ENCODE measurements at places on chromosomes 1 and 21.
A peak's percentile ranks its signal among the peaks of the same experiment; 100 is the strongest.

GRCh38 chr1:30696831-30697230 is 26.6 kb downstream of the MATN1 start:
- DNase-seq = no peak

DNA sequence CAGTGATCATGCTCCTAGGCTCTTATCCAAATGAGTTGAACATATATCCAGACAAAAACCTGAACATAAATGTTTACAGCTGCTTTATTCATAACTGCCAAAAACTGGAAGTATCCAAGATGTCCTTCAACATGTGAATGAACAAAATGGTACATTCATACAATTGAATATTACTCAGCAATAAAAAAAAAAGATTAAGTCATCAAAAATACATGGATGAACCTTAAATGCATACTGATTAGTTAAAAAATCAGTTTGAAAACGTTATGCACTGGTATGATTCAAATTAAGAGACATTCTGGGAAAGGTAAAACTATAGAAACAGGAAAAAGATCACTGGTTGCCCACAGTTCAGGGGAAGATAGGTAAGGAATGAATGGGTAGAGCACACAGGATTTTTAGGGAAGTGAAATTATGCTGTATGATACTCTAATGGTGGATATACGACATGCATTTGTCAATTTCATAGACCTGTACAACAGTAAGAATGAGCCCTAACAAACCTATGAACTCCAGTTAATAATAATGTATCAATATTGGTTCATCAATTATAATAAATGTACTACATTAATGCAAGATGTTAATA is 3.1 kb downstream of the LRRC40 start:
- DNase-seq = no peak

DNA sequence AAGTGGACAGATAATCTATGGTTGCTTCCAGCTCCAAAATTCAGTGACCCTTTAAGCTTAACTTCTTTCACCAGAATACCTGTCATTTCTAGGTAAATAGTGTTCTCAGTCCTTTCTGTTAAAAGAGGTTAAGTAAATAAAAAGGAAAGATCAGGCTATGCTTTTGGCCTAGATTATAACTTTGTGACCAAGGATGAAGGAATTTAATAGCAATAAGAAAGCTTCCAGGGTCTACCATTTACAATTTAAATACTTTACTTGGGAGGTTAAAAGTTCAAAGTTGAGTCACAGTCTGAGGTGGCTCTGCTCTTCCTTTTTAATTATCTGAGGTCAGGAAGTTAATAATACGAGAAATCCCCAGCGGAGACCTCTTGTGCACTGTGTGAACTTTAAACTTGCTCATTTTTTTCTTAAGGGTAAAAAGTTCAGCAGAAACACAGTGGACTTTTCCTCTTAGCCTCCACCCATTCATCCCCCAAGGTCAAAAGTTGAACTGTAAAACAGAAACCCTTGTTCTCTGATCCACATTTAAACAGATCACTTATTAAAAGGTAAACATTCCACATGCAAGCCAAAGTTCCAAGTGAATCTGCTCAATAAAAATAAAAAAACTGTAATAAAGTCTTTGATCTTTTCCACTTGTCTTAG is 187.1 kb downstream of the NRIP1 start:
- no peak for DNase-seq

DNA sequence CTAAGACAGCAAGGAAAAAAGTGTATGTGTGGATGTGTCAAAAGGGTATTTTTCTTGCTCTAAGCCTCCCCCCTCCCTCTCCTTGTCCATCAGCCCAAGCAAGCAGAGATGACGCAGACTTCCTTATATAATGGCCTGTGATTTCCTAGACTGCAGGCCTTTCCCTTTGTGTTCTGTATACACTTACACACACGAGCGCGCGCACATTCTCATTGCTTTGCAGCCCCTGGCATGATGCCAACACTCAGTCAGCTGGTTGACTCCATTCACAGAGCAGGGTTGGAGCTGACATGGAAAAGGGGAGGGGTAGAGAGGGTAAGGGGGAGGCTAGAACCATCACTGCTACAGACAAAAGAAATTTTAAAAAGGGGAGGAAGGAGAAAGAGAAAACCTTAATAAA is 41.8 kb downstream of the GATAD2B start:
- peak; percentile 86 for DNase-seq

DNA sequence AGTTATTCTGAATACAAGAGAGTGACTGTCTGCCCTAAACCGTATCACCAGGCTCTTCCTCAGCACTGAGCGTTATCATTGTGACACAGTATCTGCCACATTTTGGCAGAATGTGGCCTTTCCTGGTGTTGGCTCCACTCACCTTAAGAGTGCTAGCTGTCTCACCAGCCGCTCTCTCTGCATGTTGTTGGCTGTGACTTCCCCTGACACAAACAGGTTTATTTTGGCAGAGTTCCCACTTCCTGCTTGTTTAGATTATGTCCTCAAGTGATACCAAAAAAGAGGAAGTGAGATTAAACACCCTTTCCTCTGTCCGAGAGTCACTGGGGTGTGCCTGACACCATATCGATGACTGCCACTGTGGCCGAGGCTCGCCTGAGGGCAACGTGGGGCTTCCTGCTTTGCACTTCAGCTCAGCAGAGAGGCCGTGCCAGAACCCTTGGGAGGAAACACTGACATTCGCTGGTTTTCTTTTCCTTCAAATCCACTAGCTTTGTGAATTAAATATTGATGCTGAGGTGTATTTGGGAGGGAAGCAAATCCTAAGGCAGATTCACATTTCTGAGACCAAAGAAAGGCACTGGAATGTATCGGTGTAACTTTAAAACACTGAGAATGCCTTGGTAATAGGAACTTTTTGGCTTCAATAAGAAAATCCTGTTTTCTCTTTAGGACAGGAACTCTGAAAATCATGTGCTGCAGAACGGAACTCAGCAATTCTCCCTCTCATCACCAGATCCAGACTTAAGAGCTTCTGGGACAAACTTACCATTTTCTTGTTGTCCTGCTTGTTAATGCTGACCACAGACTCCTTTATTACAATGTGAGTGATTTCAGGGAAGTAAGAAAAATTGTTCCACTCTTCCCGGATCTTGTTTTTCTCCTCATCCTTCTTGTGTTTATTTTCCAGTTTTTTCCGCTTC is 102.1 kb downstream of the JAK1 start:
- peak; percentile 83 for DNase-seq

DNA sequence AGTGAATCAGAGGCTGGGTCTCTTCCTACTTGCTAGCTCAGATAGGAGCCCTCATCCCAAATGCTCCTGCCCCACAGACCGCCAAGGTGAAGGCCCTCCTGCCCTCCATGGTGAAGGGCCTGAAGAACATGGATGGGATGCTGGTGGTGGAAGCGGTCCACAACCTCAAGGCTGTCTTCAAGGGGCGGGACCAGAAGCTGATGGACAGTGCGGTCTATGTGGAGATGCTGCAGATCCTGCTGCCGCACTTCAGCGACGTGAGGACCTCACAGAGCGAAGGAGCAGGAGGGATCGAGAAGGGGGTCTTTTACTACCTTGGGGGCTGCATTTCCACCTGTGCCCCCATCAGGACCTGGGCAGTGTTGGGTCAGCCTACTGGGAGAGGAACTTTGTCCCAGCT is 14.6 kb upstream of the TTC4 start:
- DNase-seq = peak; percentile 2

DNA sequence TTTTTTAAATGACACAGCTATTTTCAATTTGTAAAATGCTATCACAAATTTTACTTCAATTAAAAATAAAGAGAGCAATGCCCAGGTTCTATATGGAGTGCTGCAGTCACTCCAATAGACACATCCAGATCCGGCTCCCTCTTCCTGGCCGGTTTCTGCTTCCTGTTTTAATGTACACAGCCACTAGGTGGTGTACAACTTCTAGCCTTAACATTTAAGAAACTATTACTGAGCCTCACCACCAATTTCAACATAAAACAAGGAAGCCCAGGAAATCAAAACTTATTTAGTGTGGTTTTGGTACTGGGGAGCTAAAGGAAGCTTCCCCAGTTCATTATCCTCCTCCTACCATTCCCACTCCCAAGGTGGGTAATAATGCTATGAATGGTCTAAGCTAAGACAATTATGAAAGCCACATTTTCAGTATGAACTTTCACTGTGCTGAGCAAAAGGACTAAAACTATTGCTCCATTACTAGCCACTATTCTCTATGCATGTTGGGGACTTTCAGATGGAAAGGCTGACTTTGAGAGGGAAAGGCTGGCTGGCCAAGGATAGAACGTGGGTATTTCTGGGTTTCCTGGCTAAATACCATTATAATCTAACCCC is 25.5 kb upstream of the MTMR11 start:
- DNase-seq = no peak

DNA sequence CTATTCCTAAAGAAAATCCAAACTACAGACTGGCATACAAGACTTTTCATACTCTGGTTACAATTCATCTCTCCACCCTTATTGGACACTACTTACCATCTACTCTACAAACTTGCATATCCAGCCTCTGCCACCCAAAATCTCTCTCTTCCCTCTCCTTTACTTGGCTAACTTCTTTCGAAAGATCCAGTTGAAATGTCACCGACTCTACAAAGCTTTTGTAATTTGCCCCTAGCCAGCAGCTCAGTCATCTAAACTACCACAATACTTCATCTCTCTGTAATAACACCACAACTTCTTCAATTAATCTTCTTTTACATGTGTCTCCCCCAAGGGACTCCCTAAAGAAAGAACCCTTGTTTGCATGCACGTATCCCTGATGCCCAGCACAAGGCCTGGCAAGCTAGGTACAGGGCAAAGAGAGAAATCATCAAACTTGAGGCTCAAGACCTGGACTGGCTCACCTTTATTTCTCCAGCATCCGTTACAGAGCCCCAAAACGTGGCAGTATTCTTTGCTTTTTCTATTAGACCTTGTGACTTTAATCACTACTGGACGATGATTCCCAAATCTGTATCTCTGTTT is 2.7 kb downstream of the ZBTB21 start:
- DNase-seq = no peak

DNA sequence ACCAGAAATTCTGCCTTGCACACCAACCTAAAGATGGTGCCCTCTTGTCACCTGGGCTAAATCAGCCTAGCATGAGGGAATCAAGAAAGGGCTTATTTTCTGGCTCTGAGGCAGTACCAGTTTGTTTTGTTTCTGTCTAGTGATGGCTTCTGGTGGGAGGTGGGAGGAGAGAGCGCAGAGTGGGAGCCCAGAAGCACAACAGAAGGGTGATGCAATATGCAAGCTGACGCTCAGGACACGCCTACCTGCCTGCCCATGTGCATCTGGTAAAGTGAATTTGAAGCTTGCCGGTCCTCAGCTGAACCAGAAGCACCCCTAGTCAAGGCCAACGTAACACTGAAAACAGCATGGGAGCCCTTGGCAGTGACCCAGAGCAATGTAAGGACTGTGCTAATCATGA is 138.4 kb upstream of the TIAM1 start:
- no peak for DNase-seq

DNA sequence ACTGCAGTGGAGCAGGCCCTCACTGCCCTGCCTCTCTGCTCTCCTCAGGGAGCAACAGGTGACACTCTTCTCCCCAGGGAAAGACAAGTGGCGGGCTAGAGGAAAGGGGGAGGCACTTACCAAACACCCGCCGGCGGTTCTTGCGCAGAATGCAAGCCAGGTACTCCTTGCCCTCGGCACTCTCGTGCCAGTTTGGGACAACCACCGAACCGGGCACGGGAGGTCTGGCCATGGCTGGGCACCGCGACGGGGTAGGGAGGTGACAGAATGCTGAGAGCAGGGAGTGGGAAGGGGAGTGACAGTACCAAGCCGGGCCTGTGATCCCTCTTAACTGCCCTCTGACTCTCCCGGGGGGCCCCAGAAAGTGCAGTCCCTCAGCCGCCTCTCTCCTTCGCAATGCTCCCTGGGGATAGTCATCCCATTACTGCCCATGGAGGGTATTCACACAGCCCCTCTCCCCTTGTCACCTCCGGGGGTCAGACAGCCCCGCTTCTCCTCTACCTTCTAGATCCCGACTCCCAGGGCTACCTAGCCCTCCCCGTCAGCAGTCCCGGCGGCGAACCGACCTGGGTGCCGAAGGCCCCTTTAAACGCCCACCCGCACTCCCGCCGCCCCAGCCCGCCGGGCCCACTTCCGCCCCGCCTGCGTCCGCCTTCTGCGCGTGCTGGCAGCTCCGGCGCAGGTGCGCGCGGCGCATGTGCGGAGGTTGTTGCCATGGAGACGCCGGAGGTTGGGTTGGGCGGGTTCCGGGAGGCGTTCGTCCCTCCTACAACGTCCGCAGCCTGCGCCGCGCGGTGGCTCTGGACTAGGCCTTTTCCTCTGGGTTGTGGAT is at the start of gene CPLANE2:
TSS of gene CPLANE2 (minus strand) at position 673 of the 832 bp plus-strand sequence. CDS start at position 232, 441 bp downstream.
- peak; percentile 96 for DNase-seq

GRCh38 chr1:52657702-52658101 is 24.7 kb downstream of the SHISAL2A start:
- no peak for DNase-seq

- DNase-seq = no peak
These were observed 30.2 kb downstream of the NDC1 start for GRCh38 chr1:53807916-53808315.

GRCh38 chr1:207804721-207805468 is 53.0 kb downstream of the CD46 start:
- no peak for DNase-seq

- peak; percentile 59 for DNase-seq
These were observed 53.6 kb downstream of the ACBD3 start for GRCh38 chr1:226132728-226133503.

- no peak for DNase-seq
These were observed 76.9 kb upstream of the PGBD5 start for GRCh38 chr1:230502996-230503395.

GRCh38 chr1:227541796-227542152 is 21.6 kb upstream of the ZNF678 start:
- DNase-seq = no peak

GRCh38 chr21:17466166-17466565 is 46.7 kb upstream of the CXADR start:
- no peak for DNase-seq

GRCh38 chr1:234515821-234516241 is 36.9 kb upstream of the TARBP1 start:
- DNase-seq = no peak

GRCh38 chr1:13781907-13782633 is 82.1 kb downstream of the PRDM2 start:
- no peak for DNase-seq

- peak; percentile 49 for DNase-seq
These were observed 63.3 kb upstream of the LRRC8D start for GRCh38 chr1:89757532-89757931.

DNA sequence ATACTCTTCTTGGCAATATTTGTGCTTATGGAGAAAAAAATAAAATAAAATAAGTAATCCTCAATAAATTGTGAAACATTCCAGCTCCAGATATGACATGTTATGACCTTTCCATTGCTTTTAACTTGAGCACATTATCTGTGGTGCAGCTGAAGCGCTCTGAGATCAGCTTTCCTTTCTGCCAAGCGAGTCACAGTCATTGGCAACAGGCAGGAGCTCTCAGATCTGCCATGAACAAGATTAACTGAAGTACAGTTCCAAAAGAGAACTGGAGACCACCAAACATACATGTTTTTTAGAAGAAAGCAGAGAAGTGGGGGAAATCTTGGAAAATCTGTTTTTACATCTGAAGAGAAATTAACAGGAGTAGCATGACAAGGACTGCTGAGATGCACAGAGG is 89.2 kb upstream of the DSCAM start:
- no peak for DNase-seq

DNA sequence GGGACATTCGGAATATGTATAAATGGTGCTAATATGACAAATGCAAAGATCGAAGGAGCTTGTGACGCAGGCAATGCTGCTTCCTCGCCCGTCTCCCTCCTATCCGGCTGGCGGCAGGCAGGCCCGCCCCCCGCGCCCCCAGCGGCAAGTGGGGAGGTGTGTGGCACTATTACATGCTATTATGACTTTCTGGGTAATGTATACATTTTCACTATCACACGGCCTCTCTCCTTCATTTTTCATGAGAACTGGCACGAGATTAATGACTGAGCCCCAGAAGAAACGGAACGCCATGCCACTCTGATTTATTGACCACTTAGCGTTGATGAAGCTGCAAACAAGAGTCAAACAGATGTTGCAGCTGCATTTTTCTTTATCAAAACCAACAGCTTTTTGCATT is 138.9 kb upstream of the VAMP3 start:
- DNase-seq = no peak

Measured in upper lobe of left lung (tissue), 6 donors.